ENCODE measurements at places on chromosomes 6 and 20.

DNA sequence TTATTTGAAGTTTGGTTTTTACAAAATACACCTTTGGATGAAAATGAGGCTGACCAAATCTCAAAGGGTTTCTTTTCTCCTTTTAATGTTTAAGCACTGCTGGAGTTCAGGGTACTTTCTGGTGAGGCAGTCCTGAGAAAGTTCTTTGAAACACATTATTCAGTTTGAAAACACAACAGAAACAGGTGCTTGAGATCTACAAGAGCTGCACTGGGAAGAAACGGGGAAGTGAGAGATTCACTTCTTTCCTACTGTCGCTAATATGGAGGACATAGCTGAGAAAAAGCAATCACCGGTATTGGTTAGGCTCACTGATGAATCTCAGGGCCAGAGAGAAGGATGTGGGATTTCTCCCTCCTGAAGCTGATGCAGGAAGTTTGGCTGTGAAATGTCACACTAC lies 22.9 kb upstream of the TMEM170B start:
- no peak for DNase-seq

DNA sequence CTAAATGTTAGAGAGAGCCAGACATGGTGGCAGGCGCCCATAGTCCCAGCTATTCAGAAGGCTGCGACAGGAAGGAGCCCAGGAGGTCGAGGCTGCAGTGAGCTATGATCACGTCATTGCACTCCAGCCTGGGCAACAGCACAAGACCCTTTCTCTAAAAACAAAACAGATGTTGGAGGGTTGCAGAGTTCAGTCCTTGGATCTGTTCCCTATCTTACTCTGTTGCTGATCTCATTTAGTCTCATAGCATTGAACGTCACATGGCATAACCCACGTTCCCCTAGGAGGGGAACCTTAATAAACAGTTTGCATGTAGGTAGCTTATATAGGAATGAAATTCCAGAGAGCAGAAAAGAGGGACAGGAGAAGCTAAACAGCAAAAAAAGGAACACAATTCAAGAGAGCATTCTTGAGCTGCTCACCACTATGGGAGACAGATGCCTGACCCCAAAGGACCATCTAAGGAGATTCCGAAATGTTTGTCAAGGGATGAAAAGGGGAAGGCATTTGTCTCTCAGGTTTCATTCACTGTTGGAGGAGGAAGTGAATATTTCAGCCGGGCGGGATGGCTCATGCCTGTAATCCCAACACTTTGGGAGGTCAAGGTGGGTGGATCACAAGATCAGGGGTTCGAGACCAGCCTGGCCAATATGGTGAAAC lies 54.6 kb upstream of the PIM1 start:
- DNase-seq = no peak

DNA sequence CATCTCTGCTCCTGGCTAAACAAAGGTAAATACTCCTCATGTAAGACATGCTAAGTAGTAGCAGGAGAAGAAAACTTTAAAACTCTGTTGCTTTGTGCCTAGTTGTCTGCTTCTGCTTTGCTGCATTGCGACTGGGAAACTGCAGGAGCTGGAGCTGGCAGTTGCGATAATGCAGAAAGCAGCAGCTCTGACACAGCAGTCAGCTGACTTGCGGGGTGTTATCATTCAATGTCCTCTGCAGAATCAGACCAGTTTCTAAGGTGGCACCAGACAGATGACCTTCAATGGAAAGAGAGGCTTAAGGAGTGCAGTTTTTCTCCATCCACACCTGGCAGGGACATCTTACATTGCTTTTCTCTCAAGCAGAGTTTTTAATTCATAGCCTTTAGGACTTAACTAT lies 69.9 kb upstream of the SOX4 start:
- DNase-seq = no peak

DNA sequence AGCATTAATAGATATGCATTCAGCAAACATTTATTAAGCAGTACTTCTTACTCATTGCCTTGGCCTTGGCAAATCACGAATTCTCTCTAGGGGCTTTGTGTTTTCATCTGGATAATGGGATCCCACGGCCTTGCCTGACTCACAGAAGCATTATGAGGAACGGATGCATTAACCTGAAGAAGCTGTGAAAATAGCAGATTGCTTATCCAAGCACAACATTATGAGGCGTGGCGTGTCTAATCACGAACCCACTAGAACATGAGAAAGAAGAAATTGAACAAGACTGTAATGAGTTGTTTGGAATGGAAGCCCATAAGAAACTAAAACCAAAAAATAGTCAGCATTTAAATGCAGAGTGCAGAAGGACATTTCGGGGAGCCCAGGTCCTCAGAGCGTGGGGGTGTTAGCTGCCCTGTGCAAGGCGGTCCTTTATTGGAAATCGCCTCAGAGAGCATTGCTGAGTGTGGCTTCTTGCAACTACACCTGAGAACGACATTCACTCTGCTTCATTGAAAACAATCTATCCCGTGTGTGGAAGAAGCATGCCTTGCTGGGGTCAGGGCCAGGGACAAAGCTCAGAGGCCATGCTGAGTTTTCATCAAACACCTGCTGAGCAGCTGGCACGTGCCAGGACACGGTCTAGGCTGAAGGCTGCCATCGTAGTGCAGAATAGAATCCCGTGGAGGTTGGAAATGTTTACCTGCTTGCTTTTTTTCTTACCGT lies 179.9 kb downstream of the ZDHHC14 start:
- DNase-seq = no peak

GRCh38 chr6:15242937-15243614 lies 2.8 kb upstream of the JARID2 start:
- no peak for DNase-seq

GRCh38 chr20:44758247-44759101 lies 12.8 kb downstream of the KCNK15 start:
- no peak for DNase-seq

DNA sequence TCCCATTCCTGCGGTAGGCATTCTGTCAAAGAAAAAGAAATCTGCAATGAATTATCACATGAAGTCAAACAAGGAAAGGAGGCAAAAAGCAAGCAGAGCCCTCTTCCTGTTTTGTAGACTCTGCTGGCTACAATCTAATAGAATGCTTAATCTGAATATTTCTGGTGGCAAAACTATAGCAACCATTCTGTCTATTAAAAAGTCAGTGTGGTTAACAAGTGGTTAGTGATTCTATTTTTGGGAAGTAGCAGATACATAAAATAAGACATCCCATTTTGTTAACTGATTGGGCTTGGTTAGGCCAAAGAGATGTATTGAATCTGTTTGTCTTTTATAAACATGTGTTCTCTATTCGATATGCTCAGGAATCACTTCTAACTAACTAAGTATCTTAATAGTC lies 442.3 kb downstream of the CDC5L start:
- no peak for DNase-seq

DNA sequence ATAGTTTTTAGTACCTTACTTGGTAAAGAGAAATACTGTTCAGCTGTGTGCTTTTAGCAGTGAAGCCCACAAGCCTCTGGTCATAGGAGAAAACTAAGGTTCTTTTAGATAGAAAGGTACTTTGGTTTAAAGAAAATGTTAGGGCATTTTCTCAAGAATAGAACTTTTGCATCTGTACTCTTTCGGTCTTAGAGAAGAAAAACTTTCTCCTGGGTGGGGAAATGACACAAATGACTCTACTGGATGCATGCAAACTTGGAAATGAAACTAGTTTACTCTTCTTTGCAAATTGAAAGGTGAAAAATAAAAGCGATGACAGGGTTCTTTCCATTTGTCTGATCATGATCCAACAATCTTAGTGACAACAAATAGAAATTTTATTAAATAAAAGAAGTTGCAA lies 2.1 kb upstream of the TMEM217 start:
- DNase-seq = no peak

- no peak for DNase-seq
Observed at GRCh38 chr6:28371706-28372451, 22.1 kb downstream of the ZKSCAN3 start.

- no peak for DNase-seq
Observed at GRCh38 chr6:8859501-8859900, 424.2 kb upstream of the SLC35B3 start.

DNA sequence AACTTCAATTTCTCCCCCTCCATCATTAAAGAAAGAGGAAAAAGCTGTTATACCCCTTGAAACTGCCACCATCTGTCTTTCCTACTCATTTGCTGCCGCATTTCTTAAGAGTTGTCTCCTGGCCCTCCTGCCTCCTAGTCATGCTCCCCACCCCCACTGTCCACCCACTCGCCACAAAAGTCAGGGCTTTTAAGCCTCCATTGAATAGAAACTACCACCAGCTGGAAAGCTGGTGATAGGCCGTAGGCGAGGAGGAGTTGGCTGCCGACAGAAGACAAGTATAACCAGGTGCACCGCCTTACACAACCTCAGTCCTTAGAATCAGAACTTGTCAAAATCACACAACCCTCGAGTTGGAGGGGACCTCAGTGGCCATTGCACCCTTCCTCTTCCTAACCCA lies 67.6 kb downstream of the B3GAT2 start:
- no peak for DNase-seq

DNA sequence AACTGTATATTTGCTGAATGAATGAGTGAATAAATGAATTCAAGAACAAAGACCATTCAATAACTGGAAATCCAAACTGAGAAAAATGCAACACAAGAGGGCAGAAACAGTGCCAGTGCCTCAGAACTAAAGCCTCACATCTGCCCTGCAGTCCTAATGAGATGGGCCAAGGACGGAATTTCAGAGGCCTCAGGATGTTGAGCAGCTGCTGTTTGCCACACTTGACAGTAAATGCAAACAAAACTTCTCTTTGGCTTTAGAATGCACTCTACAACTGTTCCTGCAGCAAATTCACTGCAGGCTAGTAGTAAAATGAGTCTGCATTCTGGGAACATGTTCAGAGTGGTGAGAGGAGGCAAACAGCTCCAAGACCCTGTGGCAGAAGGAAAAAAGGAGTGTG lies 177.6 kb upstream of the LRFN2 start:
- DNase-seq = no peak

- no peak for DNase-seq
Observed at GRCh38 chr20:23459461-23460150, 6.9 kb upstream of the CST11 start.

- no peak for DNase-seq
Observed at GRCh38 chr6:33923857-33924514, 120.2 kb upstream of the MLN start.

DNA sequence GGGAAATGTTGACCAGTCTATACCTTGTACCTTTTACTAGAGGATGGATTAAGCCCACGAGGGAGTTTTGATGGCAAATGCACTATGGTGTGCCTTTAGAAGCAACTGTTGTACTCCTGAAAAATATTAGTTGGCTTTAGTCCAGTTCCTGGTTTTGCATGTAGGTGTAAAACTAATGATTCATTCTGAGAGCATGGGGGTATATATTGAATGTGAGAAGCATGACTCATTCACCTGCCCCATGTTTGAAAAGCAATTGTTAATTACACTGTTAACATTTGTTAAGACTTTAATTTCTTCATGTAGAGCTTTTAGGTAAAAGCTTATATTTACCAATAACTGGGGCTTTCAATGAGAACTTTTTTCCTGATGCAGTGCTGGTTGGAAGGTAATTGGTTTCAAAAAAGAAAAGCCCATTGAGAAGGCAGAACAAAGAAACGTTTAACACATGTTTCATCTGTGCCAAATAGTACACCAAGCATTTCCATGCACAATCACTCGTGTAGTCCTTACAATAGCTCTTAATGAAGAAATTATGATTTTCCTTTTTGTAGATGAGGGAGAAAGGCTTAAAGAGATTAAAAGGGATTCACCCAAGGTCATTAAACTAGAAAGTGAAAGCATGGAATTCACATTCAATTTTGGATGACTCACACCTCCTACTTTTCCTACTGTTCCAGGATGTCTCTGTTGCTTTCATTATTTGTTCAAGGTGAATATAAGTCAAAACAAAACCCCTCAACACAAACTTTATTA lies 134.1 kb downstream of the CCDC170 start:
- DNase-seq = no peak

- no peak for DNase-seq
Observed at GRCh38 chr6:47733879-47734558, 35.6 kb downstream of the ADGRF4 start.

GRCh38 chr20:38420388-38421085 lies 14.6 kb downstream of the SNHG17 start:
- DNase-seq = no peak

DNA sequence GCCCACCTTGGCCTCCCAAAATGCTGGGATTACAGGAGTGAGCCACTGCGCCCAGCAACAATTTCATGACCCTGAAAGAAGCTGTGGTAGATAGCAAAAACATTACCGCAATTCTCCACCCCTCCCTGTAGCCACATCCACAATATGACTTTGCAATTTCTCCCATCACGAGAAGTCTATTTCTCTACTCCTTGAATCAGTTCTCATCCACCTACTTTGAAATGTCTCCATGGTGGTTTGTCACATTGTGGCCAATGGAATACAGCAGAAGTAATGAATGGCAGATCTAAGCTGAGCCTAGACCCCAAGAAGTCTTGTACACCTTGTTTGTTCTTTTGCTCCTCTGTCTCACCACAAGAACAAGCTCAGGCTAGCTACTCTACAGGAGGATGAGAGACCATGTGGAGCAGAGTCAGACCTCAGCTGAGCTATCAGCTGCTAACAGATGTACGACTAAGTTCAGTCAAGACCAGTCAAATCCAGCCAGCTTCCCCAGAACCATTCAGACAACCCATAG lies 6.3 kb downstream of the OXT start:
- DNase-seq = no peak

GRCh38 chr20:46945465-46945864 lies 50.8 kb downstream of the EYA2 start:
- DNase-seq = no peak

DNA sequence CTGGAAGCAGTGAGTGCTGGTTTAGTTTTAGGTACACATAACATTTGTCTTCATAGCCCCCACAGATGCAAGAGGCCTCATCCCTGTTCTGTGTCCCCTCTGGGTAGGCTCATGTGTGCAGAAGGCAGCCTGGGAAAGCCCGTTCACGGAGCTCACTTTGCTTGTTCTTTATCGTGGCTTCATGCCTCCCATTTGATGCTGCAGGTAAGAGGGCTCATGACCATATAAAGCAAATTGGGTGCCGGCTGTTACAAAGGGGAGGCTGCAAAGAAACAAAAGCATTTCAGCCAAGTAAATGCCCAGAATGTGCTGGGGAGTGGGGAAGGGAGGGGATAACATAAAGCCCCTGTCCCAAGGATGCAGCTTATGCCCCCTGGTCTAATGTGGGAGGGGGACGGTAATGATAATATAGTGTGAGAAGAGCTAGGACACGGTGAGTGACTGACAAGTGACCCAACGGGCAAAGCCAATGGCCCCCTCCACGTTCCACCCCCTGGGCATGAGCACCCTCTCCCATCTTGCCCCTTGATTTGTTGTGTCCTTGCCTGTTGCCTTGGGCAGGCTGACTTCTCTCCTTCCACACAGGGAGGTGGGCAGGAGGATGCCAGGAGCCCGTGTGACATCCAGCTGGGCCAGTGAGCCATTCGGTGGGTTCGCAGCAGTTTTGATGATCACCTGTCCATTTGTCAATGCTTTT lies 138.0 kb downstream of the FOXO3 start:
- no peak for DNase-seq

Measured in left lobe of liver (tissue), 2 donors.